Right renal cortex interstitium (tissue), 3 donors: ENCODE measurements at places on chromosomes 7 and 10. TPM values are rescaled to one million over a fixed set of nuclear protein-coding genes. Genes with fewer than 3 reads are reported as not detected.

FZD1 gene
- 60.4 TPM for polyA plus RNA-seq

DNA sequence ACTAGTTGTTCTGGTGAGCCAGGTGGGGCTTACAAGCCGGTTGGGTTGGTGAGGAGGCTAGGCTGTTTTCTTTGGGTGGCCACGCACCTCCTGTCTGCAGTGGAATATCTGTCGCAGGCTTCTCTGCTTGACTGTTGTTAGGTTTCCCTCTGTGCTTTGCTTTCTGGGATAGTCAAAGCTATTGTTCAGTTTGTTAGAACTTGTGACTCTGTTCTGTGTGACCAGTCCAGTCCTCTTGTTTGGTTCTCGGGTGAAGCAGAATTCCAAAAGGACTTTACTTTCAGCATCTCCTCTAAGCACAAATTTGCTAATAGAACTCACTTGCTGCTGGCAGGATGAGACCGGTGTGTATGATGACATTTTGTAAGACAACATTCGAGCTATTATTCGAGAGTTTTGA lies 105.3 kb downstream of the CREB5 start:
- DNase-seq: no peak

DNA sequence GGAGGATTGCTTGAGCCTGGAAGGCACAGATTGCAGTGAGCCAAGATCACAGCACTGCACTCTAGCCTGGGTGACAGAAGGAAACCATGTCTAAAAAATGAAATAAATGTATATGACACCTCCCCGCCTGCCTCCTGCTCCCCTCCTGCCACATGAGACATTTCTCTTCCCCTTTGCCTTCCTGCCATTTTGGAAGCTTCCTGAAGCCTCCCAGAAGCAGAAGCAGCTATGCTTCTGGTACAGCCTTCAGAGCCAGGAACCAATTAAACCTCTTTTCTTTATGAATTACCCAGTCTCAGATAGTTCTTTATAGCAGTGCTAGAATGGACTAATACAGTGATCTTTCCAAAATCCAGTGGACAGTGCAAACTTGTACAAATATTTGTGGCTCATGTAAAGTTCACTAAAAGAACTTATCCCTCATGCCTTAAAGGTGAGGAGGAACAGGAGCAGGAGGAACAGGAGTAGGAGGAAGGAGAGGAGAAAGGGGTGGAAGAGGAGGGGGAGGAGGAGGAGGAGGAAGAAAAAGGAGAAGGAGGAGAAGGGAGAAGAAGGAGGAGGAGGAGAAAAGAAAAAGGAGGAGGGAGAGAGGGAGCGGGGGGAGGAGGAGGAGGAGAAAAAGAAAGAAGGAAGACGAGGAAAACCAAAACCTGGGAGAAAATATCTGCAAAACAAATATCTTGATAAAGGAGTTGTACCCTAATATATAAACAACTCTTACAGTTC lies 2.8 kb upstream of the ABI1 start:
- no peak for DNase-seq

DNA sequence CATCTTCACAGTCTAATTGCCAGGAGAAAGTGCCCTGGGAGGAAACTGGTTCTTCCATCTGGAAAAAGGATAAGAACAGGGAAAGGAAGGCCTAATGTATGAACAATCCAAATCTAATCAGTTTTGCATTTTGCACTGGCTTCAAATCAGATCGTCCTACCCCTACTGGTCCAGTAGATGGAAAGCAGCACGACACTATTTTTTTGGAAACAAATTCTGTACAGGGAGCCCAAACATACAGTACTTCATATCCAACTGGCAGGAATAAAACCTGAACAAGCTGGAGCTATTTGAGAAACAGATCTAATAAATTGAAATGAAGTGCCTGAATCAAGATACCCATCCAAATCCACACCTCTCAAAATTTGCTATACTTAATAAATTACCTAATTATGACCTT lies 36.5 kb downstream of the ETV1 start:
- DNase-seq: no peak

CPA4 gene
- polyA plus RNA-seq: 0.50 TPM

DNA sequence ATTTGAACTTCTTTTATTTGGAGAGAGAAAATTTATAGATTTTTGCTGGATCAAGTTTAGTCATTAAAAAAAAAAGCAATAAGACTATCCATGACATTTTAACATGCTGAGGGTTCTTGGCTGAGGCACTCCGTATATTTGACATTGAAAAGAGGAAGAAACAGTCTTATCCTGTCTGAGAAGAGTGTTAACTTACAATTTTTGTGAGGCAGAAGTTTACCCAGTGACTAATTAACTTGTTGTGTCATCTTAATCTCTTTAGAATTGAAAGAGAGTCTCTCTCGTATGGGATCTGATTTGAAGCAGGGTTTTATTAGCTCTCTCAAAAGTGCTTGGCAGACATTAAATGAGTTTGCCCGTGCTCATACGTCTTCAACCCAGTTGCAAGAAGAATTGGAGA lies 39.3 kb downstream of the SEC23IP start:
- no peak for DNase-seq

FAM24B gene
- 7.2 TPM for polyA plus RNA-seq

DNA sequence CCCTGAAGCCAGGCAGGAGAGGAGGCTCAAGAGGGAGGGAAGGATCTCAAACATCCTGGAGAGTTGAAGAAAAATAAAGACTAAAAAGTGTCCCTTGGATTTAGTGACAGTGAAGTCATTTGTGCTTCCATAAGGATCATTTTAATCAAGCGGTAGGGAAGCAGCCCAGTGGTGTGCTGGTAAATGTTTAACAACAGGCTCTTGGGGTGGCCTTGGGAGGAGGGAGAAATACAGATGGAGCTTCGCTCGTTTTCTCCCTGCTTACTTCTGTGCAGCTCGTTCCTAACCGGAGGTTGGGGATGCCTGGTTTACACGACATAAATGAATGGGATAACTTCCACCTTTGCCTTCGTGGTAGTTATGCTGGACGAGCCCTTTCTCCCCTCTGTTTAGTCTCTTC lies 140.0 kb downstream of the CAMK1D start:
- no peak for DNase-seq

DNA sequence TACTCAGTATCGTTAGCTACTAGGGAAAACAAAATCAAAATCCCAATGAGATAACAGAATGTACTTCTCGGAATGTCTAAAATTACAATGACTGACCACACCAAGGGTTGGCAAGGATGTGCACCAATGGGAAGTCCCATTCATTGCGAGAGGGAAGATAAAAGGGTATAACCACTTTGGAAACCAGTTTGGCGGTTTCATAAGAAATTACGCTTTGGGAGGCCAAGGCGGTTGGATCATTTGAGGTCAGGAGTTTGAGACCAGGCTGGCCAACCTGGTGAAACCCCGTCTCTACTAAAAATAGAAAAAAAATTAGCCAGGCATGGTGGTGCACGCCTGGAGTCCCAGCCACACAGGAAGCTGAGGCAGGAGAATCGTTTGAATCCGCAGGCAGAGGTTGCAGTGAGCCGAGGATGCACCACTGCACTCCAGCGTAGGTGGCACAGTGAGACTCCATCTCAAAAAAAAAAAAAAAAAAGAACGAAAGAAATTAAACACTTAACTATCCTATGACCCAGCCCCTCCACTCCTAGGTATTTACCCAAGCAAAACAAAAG lies 7.6 kb downstream of the HACD1 start:
- DNase-seq: no peak

DNA sequence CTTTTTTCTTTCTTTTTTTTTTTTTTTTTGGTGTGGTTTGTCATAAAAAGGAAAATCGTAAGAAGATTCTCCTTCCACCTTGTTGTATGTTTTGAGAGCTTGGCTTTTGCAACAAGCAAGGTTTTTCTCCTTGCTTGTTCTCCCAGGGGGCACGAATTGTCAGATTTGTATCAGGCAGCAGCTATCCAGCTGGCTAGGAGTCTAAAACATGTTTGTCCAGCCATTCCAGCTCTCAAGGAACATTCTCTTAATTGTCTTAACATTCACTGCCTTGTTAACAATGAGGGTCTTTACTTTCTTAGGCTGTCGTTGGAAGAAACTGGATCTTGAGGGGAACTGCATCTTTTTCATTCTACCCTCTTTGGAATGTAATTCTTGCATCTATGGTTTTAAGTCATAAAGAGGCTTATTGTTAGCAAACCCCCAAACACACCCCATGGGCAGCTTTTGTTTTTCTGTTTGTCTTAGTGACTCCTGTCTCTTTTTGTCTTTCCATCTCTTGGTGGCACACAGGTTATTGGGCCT lies 14.6 kb downstream of the SHTN1 start:
- DNase-seq: no peak
